ENCODE measurements at places on chromosomes 11 and 22.

- DNase-seq, result no peak
Measured at GRCh38 chr11:37264783-37265182, 666.7 kb upstream of the RAG2 start.

DNA sequence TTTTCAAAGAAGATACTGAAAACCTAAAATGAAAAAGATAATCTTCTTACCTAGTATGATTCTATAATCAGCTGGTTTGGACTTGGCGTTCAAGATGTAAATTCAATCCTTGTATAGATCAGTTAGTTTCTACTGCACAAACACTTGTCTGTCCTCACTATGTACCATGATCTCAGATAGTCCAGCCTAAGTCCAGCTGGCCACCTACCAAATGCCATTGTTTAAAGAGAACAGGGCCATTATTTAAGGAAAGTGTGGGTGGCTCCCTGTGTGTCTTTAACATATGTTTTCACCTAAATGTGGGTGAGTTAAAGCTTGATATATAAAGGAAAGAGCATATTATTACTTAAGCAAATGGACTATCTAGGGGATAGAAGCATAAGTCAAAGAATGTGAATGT, 38.6 kb downstream of the BLID start:
- peak; percentile 91 for DNase-seq

DNA sequence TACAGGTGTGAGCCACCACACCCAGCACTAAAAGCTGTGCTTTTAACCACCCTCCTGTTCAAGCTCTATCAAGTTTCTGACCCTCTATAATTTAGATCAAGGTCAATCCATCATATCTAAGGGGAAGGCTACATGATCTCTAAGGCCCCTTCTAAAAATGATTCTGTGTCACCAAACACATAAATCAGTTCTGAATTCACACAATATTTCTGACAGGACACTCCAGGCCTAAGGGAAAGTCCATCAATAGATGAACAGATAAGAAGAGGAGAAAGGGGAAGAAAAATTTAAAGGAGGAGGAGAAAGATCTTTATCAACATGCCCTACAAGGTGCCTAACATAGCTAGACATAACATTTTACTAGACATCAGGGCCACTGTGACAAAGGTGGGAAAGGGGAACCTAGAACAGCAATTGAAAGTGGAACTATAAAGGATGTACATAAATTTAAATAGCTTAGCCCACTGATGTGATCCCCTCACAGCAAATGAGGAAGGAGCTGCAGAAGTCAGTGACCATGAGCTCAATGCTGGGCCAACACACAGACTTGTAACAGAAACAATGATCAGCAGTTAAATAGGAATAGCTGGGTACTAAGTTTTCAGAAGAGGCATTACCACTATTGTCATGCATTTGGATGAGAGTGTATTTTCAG, 4.7 kb downstream of the PRCP start:
- no peak for DNase-seq

DNA sequence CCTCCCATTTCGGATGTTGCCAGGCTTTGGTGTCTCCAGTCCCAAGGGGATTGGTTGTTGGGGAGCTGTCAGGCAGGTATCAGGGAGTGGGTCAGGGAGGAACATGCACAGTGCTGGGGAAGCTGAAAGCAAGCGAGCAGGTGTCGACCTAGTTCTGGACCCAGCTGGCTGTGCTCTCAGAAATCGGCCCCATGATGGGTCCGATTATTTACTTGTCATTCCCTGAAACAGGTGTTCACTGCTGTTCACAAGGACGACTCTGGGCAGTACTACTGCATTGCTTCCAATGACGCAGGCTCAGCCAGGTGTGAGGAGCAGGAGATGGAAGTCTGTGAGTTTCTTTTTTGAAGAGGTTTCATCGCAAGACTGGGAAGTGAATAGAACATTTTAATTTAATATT, 76.8 kb downstream of the JAM3 start:
- no peak for DNase-seq

DNA sequence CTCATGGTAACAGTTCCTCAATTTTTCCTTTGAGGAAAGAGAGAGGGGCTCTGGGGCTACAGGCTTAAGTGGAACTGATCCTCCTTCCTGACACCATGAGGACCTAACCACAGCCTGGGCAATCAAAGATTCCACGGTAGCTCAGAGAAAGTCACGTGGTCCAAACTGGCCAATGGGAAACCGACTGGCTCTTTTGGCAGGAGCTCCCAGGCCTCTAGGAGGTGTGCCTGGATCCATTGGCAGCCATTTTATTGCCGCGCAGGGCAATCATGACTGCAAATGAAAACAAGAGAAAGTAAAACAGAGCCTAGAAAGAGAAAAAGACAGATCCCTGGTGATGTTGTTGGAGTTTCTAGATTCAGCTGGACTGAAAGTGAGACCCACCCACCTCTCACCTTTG, 27.3 kb upstream of the ASPHD2 start:
- DNase-seq, result no peak

DNA sequence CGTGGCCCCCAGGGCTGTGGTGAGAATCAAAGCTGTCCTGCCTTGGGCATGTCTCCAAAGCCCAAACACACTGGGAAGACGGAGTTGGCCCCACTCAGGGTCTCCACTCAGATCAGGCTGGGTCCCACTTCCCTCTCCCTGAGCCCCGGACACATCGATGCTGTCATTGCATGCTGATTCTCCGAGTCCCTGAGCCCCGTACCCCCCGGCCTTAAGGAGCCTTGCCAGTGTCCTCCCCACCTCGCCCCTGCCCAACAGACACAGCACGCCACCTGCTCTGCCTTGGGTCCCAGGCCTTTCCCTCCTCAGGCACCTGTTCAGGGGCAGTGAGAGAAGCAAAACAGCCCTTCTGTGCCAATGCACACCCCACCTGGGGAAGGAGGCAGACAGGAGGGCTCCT, 14.6 kb downstream of the EIF1AD start:
- DNase-seq, result no peak

DNA sequence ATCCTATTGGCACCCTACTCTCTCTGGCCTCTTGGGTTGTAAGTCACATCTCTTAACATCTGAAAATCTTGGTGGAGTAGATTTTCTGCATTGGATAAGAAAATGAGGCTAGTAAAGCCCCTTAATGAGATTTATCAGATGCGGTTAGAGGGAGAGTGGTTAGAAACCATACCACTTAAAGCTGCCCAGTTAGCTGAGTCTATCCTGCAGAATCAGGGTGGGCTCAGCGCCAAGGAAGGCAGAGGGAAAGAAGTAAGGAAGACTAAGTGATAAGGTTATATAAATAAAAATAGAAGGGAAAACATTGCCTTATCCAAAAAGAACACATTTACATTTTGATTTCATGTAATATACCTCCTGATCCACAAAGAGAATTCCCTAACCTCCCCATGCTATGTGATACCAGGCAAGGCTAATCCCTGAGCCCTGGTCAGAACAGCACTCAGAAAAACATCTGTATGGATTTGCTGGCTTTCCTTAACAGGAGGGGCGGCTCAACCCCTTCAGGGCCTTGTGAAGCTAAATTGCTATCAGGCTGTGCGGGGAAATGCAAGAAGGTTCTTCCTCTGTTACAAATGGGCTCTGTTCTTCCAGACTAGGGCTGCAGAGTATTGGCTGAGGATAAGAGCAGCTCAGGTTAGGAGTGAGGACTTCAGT, 101.7 kb downstream of the SNX19 start:
- DNase-seq, result no peak

DNA sequence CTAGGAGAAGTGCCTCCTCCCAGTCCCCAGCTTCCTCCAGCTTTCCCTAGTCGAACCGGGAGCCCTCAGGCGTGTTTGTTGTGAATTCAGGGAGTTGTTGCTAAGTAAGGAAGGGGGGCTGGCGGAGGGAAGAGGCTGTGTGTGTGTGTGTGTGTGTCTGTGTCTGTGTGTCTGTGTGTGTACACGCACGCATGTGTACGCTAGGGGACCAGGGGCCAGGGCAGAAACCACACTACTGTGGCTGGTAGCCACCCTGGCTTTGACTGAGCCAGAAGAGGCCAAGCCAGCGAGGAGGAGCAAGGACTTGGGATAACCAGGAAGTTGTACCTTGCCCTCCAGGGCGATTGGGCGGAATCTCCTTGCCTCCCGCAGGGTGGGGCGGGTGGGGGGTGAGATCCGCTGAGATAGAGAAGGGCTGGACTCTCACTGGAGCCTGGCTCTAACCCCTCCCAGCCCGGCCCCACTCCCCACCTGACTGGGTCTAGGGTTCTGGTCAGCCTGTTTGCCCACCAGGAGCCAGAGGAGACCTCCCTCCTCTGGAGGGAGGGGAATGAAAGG, 7.5 kb downstream of the BCL9L start:
- no peak for DNase-seq

DNA sequence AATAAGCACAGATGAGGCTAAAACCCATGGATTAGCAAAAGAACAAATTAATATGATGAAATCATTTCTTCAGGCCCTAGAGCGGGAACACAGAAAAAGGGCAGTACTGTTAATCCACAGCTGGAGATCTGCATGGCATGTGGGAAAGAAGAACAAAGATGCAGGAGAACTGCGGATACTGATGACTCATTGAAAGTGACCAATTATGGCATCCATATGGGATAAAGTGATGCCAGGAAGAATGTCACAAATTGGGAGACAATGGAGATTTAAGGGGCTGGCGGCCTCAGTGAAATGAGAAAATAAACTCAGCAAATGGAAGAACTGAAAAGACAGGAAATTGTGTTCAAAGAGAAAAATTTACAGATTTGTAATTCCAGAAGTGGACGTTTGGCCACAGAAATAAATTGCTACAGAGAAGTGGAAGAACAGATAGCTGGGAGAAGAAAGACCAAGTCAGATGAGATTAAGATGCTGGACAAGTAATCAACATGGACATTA, 39.4 kb downstream of the SIK3 start:
- DNase-seq, result peak; percentile 88

DNA sequence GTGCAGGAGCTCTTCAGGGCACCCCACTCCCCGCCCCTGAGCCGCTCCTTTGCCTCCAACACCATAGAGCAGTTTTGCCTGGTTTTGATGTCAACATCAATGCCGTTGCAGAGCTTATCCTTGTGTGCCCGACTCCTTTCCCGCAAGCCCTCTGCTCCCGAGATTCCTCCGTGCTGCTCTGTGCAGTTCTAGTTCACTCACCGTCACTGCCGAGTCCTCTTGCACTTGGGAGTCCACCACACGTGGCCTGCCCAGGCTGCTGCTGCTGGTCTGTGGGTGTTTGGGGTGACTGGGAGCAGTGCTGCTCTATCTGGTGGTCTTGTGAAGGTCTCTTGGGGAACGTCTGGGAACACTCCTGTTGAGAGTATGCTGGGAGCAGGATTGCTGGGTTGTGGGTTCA, 63.8 kb upstream of the ANO1 start:
- DNase-seq, result no peak

- DNase-seq, result no peak
Measured at GRCh38 chr11:62656796-62657429, 3.8 kb upstream of the INTS5 start.

- DNase-seq, result no peak
Measured at GRCh38 chr11:57979532-57980079, 44.1 kb upstream of the OR9Q1 start.

DNA sequence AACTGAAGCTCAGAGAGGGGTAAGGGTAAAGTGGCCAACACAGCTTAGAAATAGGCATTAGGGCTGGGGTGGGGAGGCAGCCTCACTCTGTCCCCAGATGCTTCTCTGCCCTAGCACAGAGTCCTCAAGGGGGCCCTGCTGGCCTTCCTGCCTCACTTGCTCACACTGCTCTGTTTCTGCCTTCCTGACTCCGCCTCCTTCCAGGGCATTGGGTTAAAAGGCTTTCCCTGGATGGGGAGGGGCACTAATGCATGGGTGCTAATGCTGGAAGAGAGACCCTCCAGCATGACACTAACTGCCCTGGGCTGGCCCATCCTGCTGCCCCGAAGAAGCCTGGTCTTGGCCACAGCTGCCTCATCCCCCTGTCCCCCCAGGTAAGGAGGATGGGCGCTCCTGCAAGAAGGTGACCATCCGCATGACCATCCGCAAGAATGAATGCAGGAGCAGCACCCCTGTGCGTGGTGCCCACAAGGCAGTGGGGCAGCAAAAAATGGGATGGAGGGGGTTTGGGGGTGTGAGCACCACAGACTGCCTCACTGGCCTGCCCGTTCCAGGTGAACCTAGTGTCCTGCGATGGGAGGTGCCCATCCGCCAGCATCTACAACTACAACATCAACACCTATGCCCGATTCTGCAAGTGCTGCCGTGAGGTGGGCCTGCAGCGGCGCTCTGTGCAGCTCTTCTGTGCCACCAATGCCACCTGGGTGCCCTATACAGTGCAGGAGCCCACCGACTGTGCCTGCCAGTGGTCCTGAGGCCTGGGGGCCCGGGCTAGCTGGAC, 74.0 kb upstream of the MYOD1 start:
- no peak for DNase-seq

- DNase-seq, result no peak
Measured at GRCh38 chr22:47144791-47145425, 382.5 kb downstream of the TBC1D22A start.

DNA sequence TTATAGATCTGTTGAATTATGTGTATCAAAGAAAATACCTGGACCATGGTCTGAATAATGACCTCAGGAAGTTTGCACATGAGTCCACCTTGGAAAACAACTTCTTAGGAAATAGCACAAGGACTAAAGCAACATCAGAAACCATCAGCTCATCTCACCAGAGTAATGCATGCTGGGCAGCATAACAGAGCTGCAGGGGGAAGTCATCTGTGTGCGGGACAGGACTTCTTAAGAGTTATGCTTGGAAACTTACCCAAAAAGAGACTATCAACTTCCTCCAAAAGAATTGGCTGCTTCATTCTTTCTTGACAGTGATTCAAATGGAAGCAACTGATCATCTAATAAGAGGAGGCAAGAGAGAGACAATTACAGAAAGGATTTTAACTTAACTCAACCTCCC, 2.5 kb downstream of the OR56B4 start:
- DNase-seq, result no peak

DNA sequence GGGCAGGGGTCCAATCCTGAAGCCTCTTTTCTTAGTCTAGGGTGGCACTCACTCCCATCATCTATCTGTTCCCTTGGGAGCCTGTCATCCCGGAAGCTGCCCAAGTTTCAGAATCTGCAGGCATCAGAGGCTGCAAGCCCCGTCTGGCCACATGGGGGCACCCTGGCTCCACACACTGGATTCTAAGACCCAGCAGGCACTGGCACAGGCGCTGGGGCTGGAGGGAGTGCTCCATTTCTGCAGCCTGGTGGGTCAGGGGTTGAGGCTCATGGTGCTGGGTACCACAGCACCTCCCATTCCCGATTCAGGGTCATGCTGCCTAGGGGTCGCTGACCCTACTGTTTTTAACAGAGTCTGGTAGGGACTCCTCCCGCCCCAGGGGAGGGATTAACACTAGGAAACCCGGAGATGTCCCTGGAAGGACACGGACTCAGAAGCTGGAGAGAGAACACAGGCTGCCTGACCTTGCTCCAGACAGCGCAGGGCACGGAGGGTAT, 243.9 kb upstream of the SYN3 start:
- DNase-seq, result peak; percentile 78

DNA sequence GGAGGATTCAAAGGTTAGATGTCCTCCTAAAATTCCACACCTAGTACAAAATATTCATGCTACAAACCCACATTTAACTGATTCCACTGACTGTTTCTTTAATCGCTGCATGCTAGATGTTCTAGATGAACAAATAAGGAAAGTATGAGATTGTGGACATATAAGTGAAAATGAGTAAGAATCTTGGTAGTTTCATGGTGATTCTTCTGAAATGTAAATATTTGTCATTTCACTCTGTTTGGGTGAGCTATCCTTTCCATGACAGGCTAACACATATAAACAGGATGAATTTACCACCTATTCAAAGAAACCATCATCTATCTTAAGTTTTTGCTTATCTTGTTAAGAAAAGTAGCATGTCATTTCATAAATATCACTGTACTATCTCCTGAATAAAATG, 14.8 kb downstream of the OR5B3 start:
- DNase-seq, result no peak

GRCh38 chr11:82639251-82639650, 94.4 kb downstream of the FAM181B start:
- no peak for DNase-seq

- peak; percentile 56 for DNase-seq
Measured at GRCh38 chr11:36105743-36106581, 162.1 kb downstream of the LDLRAD3 start.

All from pons (tissue), 1 donor.